Amygdala (tissue), 56 donors: ENCODE measurements at places on chromosomes 13 and 19.

DNA sequence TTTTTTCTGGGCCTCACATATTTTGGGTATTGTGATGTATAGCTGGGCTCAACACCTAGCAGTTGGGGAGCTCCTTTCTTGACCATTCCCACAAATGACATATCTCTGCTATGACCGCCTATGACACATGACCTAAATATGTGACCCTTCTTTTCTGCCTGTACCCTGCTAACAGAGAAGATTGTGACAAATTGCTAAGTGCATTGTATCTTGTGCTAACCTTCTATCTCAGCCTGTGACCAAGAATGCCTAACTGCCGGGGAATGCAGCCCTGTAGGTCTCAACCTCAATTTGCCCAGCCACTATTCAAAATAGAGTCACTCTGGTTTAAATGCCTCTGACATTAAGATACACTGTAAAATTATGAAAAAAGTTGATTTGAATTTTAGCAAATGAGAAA lies 6.8 kb upstream of the ZNF429 start:
- no peak for DNase-seq

DNA sequence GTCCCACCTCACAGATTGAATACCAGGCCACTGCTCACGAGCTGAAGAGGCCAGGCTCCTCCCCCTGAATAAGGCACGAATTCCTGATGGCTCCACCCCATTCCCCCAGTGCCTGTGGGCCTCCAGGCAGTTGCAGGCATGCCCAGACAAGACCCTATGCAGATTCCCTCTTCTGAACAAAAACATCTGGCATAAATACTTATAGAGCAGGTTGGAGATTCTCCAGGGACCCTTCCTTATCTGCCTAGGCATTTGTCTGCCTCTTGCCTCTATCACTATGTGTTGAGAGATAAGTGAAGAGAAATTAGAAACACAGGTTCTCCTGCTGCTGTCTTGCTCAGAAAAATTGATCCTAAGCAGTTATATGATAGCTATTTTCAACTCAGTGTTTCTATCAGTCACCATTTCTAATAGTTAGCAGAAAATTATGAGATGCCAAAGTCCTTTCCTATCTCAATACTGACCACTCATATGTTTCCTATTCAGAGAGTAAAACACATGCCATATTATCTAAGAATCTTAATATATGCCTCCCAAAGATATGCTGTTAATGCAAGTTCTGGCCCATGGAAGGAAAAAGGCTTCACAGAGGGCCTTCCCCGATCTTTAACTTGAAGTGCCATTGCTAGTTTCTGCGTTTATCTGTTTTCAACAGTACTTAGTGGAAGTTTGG lies 364.0 kb downstream of the KCTD12 start:
- DNase-seq, result no peak

DNA sequence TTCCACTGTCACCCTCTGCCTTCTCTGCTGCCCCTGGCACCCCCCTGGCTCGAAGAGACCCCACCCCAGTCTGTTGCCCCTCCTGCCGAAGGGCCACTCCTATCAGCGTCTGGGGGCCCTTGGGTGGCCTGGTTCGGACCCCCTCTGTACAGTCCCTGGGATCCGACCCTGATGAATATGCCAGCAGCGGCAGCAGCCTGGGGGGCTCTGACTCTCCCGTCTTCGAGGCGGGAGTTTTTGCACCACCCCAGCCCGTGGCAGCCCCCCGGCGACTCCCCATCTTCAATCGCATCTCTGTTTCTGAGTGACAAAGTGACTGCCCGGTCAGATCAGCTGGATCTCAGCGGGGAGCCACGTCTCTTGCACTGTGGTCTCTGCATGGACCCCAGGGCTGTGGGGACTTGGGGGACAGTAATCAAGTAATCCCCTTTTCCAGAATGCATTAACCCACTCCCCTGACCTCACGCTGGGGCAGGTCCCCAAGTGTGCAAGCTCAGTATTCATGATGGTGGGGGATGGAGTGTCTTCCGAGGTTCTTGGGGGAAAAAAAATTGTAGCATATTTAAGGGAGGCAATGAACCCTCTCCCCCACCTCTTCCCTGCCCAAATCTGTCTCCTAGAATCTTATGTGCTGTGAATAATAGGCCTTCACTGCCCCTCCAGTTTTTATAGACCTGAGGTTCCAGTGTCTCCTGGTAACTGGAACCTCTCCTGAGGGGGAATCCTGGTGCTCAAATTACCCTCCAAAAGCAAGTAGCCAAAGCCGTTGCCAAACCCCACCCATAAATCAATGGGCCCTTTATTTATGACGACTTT lies 2.0 kb downstream of the ZFP36 start:
- no peak for DNase-seq

DNA sequence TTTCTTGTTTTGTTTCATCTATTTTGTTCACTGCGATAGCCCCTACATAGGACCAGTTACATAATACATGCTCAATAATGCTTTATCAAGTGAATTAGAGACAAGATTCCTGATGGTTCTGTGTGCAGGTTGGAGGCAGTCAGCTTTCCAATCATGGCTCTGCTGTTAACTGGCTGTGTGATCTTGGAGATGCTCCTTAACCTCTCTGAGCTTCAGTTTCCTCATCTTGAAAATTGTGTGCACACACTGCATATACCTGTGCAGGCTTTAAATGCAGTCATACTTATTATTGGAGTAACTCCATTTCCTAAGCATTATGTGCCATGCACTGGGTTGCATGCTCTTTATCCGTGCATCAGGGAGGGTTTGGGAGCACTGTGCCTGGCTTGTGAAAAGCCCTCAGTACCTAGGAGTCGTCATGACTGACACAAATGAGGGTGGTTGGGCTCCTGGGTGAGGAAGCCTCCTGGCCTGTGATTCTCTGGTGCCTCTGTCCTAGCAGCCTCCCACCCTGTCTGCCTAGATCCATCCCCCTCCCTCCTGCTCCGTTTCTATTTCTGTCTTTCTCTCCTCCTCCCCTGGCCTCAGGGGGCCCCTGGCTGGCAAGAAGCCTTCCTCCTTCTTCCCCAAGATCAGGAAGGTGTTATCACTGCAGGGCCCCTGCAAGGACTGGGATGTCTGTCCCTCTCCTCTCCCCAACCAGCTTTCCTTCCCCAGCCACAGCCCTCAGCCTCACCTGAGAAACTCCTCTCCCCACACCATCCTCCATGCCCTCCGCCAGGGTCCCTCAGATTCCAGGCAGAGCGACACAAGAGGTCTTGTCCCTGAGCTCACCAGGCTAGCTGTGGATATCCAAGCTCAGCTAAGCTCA lies 8.7 kb downstream of the IFNL1 start:
- DNase-seq, result no peak
